ENCODE measurements at places on chromosomes 7 and 10. TPM values are rescaled to one million over a fixed set of nuclear protein-coding genes. Genes with fewer than 3 reads are reported as not detected.

The ADCYAP1R1 gene
- 2.7 TPM for total RNA-seq

The EN2 gene
- total RNA-seq: not detected

The SPAM1 gene
- not detected for total RNA-seq

The CTAGE6 gene
- 1.0 TPM for total RNA-seq

The MRLN gene
- not detected for total RNA-seq

The MAT1A gene
- not detected for total RNA-seq

The CALCR gene
- not detected for total RNA-seq

The HOXA5 gene
- total RNA-seq: 14.9 TPM

The ASB4 gene
- not detected for total RNA-seq

The SGMS1 gene
- total RNA-seq: 107 TPM

The LGI1 gene
- 21.0 TPM for total RNA-seq

The SFRP4 gene
- total RNA-seq: 42.6 TPM

The DOCK1 gene
- 76.7 TPM for total RNA-seq

The NUTM2A gene
- 1.8 TPM for total RNA-seq

The RELN gene
- 117 TPM for total RNA-seq

The CREB5 gene
- 22.4 TPM for total RNA-seq

The NPY gene
- not detected for total RNA-seq

The KCNH2 gene
- 9.0 TPM for total RNA-seq

The CCDC146 gene
- total RNA-seq: 17.7 TPM

The DLX6 gene
- total RNA-seq: not detected

The ARL4A gene
- 44.1 TPM for total RNA-seq

The GRM3 gene
- total RNA-seq: not detected

The UNCX gene
- total RNA-seq: not detected

The WNT8B gene
- not detected for total RNA-seq

The SEMA3C gene
- 108 TPM for total RNA-seq

The TMEM139 gene
- 3.9 TPM for total RNA-seq

The CYP3A7 gene
- total RNA-seq: not detected

The GIMAP5 gene
- 36.0 TPM for total RNA-seq

The NRG3 gene
- not detected for total RNA-seq

Data from tibial nerve (tissue), 4 donors.